ENCODE measurements at places on chromosomes 7 and 10.
A peak's percentile ranks its signal among the peaks of the same experiment; 100 is the strongest.

- no peak for DNase-seq
Measured at GRCh38 chr7:116650436-116650835, 21.6 kb upstream of the MET start.

- peak; percentile 55 for DNase-seq
Measured at GRCh38 chr7:768881-769504, 41.9 kb upstream of the PRKAR1B start.

DNA sequence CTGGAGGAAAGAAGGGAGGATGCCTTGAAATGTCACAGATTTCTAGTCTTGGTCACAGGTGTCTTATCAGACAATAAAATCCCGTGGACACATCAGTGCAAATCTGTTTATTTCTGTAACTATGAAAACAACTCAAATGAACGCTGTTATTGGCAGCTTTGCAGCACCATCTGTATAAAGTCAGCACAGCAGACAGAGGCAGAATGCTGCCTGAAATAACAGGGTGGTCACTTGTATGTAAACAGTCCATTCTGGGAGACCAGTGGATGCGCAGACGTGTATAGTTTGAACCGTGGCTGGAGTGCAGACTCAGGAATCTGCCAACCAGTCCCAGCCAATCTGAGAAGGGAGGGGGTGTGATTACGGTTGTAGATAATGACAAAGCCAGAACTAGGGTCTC lies 54.8 kb downstream of the SEC23IP start:
- no peak for DNase-seq

DNA sequence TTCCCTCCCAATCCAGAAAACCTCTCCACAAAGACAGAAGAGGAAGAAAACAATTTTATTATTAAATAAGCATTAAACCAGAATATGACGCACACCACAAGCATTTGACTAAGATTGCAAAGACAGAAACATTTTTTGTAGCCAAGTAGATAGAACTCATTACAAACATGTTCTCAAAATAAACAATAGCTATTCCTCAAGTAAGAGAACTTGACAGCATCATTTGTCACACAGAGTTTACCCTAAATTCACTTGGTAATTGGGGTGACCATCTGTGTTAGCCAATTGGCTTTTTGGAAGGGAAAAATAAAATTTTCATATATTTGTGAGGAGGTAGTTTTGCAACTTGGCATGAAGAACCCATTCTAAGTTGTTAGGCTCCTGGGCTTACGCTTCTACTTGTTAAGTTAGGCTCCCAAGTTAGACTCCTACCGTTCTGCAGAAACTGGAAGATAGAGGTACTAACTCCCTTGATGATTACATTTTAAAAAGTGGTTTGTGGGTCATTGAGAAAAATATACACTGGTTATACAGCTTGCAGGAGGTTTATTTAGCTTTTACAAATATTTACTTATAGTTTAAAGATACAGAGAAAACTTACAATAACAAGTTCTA lies 618.6 kb upstream of the CNTNAP2 start:
- DNase-seq = no peak

- DNase-seq = no peak
Measured at GRCh38 chr10:36759141-36759805, 366.1 kb upstream of the ANKRD30A start.

GRCh38 chr10:110681023-110681681 lies 37.0 kb downstream of the RBM20 start:
- DNase-seq = no peak

- DNase-seq = no peak
Measured at GRCh38 chr7:134988161-134988560, 1.9 kb downstream of the AGBL3 start.

GRCh38 chr7:135773464-135773863 lies 24.9 kb upstream of the FAM180A start:
- DNase-seq = no peak

DNA sequence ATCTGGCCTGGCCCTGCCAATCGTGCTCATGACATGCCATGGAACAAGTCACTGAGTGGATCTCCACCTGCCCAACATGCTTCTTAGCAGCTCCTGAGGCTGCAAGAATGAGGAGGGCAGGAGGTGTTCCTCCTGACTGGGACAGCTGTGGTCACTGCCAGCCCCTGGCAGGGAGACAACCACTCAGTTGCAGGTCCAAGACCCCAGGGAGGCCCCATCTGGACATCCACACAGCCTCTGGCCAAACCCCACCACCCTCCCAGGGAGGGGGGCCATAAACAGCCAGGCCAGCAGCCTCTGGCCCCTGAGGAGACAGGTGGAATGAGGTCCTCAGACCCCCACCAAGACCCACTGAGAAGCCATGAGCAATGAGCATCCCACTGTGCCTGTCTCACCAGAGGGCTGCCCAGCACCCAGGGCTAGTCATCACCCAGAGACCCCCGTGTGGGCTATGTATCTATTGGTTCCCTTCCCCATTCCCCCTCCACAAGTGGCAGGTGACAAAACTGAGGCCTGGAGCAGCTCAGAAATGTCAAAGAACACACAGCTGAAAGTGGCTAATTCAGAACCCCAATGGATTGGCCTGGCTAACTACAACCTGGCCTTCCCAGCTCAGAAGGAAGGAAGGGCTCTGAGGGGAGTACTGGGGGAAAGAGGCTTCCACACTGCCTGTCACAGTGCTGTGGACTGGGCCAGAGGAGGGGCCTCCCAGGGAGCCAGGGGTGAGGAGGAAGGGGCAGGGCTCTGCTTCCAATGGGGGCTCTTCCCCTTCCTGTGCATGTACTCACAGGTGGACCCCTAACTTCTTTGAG lies 3.0 kb downstream of the GPRIN2 start:
- DNase-seq = no peak

- peak; percentile 54 for DNase-seq
Measured at GRCh38 chr7:985915-986741, 3.1 kb downstream of the CYP2W1 start.

DNA sequence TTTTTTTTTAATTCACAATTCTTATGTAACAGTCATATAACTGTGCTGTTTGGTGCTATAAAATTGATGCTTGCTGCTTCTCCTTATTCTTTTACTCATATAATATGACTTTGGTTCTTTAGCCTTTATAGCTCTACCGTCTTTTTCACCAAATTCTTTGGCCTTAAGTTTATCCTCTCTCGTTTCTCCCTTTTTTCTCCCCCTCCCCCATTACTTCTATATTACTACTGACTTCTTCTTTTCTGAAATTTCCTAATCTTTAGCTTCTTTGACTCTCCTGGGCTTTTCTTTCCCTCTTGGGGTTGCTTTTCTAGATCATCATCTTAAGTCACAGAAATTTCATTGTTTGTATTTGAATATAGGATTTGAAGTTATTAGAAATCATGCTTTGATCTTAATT lies 3.8 kb downstream of the BCCIP start:
- no peak for DNase-seq

- DNase-seq = no peak
Measured at GRCh38 chr7:101869901-101870290, 52.5 kb downstream of the CUX1 start.

- no peak for DNase-seq
Measured at GRCh38 chr10:103021150-103021899, 103.2 kb downstream of the CNNM2 start.

DNA sequence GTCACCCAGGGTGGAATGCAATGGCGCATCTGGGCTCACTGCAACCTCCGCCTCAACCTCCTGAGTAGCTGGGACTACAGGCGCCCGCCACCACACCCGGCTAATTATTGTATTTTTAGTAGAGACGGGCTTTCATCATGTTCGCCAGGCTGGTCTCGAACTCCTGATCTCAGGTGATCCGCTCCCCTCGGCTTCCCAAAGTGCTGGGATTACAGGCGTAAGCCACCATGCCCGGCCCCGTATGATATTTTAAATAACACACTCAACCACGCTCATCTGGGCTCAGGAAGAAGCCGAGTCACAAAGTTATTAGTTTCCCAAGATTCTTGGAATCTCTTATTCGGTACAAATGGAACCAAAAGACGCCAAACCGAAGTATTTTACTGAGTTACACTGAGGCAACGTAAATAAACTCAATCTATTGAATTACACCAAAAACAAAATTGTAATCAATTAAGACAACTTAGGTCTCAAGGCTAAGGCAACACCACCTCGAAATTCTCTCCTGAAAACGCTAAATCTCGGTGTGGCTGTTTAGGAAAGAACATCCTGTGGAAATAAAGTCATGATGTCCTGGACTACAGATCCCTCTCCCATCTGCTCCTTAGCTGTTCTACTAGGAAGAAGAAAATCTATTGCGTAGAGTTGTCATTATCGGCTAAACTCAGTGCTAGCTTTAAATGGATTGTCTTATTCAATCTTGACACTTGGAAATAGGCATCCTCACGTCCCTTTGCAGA lies 910 bp downstream of the ARHGAP19 start:
- DNase-seq = no peak

DNA sequence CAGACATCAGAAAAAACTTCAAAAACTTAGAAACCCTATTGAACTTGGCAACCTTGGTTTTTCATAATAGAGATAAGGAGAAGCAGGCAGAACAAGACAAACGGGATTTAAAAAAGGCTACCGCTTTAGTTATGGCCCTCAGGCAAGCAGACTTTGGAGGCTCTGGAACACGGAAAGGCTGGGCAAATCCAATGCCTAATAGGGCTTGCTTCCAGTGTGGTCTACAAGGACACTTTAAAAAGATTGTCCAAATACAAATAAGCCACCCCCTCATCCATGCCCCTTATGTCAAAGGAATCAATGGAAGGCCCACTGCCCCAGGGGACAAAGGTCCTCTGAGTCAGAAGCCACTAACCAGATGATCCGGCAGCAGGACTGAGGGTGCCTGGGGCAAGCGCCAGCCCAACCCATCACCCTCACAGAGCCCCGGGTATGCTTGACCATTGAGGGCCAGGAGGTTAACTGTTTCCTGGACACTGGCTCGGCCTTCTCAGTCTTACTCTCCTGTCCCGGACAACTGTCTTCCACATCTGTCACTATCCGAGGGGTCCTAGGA lies 115.3 kb downstream of the NRCAM start:
- DNase-seq = no peak

GRCh38 chr10:49653273-49653929 lies 26.1 kb upstream of the C10orf53 start:
- DNase-seq = no peak

- no peak for DNase-seq
Measured at GRCh38 chr7:104137971-104138370, 69.8 kb downstream of the ORC5 start.

- DNase-seq = no peak
Measured at GRCh38 chr10:29163746-29164145, 125.1 kb upstream of the LYZL1 start.

DNA sequence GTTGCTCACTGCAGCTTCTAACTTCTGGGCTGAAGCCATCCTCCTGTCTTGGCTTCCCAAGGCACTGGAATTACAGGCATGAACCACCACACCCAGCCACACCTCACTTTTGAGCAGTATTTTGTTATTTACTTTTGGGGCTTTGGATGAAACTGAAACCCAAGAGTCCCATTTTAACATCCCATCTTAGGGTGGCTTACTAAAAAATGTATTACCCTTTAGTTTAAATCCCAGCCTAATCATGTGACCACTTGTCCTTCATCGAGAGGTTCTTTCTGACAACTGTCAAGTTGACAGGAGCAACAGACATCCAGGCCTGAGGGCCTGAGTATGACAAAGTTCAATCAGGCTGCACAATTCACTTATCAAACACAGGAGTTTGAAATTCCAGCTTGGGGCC lies 33.6 kb downstream of the C10orf67 start:
- DNase-seq = no peak

DNA sequence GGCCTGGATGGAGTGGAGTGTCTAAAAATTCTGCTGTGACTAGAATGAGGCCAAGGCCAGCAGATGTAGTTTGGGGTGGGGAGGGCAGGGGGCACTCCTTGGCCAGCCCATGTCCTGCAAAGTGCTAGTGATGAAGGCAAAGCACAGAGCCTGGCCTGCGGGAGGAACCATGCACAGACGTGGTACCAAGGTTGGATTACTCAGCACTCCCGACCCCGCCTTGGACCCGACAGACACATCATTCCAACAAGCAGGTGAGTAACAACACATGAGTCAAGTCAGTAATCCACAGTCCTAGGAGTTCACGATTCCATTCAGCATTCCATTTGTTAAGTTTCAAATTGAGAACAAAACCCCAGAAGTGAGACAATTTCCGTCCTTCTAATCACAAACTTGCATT lies 317.3 kb downstream of the TCERG1L start:
- DNase-seq = no peak

DNA sequence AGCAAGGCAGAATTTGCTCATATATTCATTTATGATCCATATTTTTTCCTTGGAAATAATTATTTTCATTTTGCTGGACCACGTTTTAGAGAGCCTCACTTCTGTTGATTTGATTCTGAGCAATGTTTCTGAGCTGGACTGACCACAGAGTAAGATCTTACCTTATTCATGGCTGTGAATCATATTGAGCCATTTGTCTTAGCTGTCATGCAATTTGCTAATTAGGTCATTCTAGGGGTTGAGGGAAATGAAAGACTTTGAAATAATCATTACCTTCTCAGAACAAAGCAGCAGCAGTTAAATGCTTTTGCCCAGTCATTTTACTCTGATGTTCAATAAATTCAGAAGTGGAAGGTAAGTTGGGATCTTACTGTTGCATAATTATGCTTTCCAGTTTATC lies 251.4 kb downstream of the SDK1 start:
- DNase-seq = no peak

GRCh38 chr10:49656845-49657493 lies 22.5 kb upstream of the C10orf53 start:
- DNase-seq = no peak

- peak; percentile 9 for DNase-seq
Measured at GRCh38 chr7:114310345-114311110, 104.1 kb upstream of the FOXP2 start.

DNA sequence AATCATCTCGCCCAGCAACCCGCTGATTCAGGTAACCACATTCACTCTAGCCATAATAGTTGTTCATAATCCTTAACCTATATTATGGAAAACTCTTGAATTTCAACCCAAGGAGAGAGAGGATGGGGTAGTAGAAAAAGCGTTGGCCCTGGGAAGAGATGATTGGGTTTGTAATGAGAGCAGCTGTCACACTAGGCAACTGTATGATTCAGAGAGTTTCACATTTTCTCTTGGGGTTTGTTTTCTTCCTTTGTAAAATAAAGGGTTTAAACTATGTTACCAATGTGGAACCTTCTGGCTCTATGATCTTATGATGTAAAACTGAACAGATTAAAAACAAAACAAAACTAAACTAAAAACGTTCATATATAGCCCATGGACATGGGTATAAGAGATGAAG lies 705.2 kb upstream of the IGFBP3 start:
- DNase-seq = no peak
